ENCODE measurements at places on chromosomes 6 and 20.

- DNase-seq: no peak
Measured at GRCh38 chr6:56739836-56740815, 97.4 kb upstream of the DST start.

DNA sequence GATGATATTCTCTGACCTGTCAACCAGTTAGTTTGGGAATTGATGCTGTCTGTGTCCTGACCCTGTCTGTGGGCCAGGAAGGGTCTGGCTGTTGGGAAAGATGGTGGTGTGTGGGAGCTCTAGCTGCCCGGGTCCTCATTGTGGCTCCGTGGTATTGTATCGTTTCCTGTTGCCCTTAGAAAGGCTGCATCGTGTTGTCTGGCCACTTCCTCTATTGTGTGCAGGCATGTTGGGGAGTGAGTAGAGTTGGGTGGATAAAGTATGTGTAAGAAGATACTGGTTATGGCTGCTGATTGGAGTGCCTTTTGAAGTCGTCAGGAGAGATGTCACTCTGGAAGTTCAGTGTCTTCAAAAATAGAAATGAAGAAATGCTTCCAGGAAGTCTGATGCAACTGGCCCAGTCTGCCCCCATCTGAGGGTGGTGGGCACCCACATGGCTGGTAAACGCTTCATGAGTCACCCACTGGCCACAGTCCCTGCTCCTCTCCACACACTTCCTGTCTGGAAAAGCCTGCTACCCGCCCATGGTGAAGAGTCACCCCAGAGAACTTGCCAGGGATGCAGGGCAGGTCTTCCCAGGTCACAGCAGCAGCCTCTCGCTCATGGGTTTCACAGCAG lies 27.9 kb downstream of the PPARD start:
- DNase-seq: peak; percentile 21

GRCh38 chr20:63542696-63543095 lies 4.9 kb downstream of the SRMS start:
- no peak for DNase-seq

GRCh38 chr6:109258129-109258528 lies 124.1 kb downstream of the CD164 start:
- DNase-seq: no peak

- no peak for DNase-seq
Measured at GRCh38 chr6:7473805-7474719, 67.4 kb upstream of the DSP start.

DNA sequence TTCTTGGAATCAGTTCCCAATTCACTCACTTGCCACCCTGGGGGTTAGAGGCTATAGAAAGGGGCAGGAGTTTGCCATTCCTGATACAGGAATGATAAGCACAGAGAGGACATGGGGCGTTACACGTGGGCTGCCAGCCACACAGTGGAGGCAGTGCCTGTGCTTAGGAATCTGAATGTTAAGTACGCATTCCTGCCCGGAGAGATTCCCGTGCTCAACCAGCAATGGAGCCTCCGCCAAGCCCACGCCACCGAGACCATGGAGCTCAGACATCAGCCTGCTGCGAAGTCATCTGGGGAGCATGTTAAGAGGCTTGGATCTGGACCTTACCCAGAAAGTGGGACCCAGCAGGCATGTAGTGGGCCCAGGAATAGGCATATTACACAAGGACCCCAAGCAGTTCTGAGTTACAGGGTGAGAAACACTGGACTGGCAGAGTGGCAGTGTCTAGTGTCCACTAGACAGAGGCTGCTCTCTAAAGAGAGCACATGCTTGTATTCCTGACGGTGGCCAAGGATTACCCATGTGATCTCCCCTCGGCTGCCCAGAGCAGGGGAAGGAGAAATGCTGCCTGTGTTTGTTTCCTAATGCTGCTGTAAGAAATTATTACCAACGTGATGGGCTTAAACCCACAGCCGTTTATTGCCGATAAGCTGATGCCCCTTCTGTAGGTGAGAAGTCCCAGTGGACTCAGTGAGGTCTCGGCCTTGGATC lies 138.2 kb downstream of the BMP7 start:
- DNase-seq: no peak
